Activated T-helper 1 cell treated with anti-CD3 and anti-CD28 coated beads, Interleukin-12 subunit alpha, Interleukin-12 subunit beta, Interleukin-2, Interleukin-4 antibody, amounts not matched to agents 30 ng/mL and 10 ng/mL and 1 ng/mL, durations not matched to agents 14 hours and 24 hours and 36 hours (primary cell): ENCODE measurements at places on chromosomes 2 and 18. TPM values are rescaled to one million over a fixed set of nuclear protein-coding genes. Genes with fewer than 3 reads are reported as not detected.

Gene PIEZO2
- total RNA-seq: not detected in 2 replicates

Gene ZAP70
- 302 and 313 TPM in 2 replicates for total RNA-seq

Gene PJVK
- total RNA-seq: 1.1 and 2.5 TPM in 2 replicates

Gene SULT1C4
- total RNA-seq: not detected in 2 replicates

GRCh38 chr2:191020221-191020741, 6.3 kb upstream of the STAT1 start:
- DNase-seq: peak; percentile 96

DNA sequence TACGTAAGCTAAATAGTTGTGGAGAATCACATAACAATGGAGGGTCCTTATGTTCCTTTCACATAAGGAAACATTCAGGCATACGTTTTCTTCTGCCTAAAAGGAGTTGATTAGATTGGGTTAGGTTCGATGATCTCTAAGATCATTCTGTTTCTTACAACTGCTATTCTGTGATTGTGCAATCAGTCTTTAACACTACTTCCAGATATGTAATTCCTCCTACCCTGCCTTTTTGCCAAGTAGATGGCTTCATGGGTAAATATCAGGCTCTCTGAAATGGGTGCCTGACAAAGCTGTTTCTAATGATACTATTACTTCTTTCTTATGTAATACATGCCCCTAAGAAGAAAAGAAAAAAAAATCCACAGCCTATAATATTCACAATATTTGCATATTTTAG, 321.5 kb downstream of the XIRP2 start:
- no peak for DNase-seq
